Mesothelial cell of epicardium (in vitro differentiated cells): ENCODE measurements at places on chromosomes 3 and 15.

GRCh38 chr15:85646538-85647091 is 148.1 kb downstream of the KLHL25 start:
- no peak for DNase-seq

DNA sequence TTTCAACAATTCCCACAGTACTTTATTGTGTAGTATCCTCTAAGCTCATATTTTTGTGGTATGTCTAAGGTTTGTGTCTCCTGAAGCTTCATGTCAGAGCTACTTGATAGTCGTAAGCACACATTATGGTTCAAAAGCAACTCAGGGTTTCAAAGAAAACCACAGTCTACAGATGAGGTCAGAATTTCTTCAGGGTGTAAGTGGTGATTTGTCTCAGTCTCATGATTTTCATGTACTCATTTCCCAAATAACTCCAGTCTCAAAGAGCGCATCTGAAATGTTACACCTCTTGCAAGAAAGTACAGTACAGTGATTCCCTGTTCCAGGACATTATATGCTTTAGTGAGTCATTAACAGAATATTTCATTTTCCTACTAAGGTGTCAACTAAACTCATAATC is 47.5 kb upstream of the SSR3 start:
- no peak for DNase-seq

DNA sequence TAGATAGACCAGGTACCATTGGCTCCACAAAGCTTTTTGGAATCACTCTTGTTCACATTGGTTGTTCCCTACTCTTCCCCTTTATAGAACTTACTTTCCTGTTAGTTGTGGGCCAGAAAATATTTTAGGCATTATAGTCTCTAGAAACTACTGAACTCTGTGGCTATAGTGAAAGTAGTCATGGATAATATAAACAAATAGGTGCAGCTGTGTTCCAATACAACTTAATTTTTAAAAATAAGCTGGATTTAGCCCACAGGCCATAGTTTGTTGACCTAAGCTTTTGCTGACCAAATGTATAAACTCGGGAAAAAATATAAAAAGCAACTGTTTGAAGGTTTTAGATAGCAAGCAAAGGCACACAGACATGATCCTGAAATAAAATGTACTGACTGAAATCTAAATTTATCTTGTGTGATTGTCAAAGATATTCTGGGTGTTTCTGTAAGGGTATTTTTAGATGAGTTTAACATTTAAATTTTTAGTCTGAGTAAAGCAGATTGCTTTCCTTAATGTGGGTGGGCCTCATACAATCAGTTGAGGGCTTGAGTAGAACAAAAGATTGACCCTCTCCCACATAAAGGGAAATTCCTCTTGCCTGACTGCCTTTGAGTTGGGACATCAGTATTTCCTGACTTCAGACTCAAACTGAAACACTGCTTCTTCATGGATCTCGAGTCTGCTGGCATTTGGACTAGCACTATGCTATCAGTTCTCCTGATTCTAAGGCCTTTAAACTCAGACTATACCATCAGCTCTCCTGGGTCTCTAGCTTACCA is 13.2 kb downstream of the IQCB1 start:
- no peak for DNase-seq

DNA sequence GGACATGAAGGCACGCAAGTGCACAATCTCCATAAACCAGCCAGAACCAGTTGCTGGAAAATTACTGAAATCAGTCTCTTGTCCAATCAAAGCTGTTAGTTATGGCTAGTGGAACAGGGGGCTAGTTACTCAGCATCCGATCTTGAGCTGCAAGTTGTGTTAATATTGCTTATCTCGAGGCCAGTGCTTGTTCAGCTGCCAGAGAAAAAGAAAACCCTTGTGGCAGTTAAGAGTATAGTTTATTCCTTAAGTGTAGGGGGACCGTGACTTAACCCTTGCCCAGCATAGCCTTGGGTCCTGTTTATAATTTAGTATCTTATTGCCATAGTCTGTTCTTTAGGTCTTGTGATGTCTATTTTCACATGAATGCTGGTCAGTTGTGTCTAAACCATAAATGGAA is 268.5 kb downstream of the CD47 start:
- DNase-seq: no peak

DNA sequence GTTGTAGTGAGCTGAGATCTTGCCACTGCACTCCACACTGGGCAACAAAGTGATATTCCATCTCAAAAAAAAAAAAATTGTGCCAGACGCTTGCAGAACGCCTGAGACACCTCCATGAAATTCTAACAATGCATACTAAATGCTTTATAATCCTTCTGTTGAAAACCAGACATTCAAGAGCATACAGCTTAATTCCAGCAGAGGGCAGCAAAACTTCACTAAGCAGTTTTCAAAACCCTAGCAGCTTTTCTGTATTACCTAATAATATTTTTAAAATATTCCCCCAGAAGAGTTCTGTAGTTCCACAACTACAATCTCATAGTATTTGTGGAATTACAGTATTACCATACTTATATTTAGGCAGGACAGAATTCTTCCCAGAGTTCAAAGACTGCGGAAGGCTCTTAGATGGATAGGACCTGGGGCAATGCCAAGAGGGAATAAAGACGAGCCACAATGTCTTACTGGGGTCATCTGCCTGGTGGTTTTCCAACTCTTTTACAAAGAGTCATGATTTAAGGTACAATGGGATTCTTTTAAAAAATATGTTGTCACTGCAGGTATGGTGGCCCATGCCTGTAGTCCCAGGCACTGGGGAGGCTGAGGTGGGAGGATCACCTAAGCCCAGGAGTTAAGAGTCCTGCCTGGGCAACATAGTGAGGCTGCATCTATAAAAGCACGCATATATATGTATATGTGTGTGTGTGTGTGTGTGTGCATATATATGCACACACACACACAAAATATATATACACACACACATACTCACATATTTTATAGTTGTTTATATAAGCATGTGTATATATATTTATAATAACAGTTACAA is 19.6 kb upstream of the TASOR start:
- no peak for DNase-seq

DNA sequence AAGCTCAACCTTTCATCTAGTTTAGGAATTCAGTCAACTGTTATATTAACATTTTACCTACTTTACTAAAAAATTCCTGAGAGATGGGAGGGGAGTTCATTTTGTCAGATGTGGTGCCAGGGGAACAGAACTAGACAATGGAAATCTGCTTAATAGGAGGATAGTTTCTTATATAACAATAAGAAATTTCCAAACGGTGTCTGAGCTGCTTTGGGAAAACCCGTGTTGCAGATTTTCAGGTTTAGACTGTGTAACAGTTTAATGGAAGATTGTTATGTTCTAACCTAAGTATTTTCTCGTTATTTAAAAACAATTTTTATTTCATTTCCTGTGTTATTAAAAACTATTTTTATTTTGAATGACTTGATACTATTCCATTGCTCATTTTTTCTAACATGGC is 19.3 kb downstream of the IQGAP1 start:
- DNase-seq: no peak

DNA sequence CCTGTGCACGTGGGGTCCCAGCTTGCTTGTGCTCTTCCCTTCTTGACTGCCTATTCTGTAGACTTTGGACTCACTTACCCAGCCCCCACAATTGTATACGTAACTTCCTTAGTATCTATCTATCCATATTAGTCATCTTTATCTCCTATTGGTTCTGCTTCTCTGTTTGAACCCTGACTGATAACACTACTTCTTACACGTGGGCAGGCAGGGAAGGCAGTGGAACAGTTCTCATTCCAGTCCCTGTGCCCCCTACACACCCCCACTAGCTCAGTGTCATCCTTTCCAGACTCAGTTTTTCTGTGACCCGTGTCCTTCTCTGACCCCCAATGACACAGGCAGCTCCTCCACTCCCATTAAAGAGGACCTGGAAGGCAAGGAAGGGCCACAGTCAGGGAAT is 74.2 kb upstream of the FBN1 start:
- no peak for DNase-seq

- no peak for DNase-seq
Observed at GRCh38 chr3:184791171-184791570, 20.8 kb upstream of the VPS8 start.

DNA sequence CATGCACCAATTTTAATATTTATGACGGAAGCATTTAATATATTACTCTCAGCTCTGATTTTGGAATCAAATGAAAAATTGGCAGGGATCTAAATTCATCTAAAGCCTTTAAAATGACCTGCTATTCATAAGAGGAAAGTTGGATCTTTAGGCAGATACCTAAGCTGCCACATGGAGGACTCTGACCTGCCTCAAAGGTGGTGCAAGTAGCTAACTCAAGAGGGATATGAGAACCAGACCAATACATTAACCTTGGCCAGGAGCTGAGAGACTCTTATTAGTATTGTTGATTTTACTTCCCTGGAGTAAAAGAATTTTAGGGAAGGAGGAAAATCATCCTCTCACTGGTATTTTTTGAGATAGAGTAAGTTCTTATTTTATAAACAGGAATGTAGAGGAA is 17.7 kb downstream of the ZNF654 start:
- DNase-seq: no peak

DNA sequence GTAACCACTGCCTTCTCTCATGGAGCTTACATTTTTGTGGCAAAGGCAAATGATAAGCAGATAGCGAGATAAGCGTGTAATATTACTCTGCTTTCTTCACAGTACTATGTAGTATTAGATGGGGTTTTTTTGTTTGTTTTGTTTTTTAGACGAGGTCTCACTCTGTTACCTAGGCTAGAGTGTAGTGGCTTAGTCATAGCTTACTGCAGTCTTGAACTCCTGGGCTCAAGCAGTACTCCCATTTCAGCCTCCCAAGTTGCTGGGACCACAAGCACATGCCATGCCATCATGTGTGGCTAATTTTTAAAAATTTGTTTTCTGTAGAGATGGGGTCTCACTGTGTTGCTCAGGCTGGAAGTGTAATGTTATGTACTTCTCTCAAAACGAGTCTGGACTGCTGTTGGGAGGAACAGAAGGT is 22.9 kb downstream of the MBNL1 start:
- no peak for DNase-seq

- DNase-seq: no peak
Observed at GRCh38 chr15:99929266-99929665, 196.0 kb upstream of the LYSMD4 start.

DNA sequence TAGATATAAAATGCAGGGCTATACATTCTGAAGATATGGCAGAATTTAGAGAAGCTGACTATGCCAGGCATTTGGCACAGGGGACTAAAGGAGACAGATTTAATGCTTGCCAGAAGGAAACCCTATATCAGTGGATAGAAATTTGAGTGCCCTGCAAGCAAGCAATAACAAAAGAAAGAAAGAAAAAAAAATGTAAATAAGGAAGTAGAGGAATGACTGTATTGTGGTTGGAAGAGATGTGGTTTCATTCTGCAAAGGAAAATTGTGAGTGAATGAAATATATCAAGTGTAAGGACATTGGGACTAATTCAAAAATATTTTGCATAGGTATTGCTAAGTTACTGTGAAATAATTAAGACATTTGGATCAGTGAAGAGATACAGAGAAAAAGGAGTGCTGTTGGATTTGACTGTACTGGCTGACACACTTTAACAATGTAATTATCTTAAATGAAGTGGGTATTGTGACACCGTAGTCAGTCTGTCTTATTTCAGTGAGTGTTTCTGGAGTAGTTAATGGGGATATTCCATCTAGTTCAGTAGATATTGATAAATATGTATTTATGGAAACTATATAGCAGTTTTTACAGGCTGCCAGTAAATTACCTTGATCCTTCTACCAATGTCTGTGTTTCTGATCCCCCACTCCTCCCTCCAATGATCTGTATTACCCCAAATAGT is 418.2 kb downstream of the CNTN4 start:
- no peak for DNase-seq

DNA sequence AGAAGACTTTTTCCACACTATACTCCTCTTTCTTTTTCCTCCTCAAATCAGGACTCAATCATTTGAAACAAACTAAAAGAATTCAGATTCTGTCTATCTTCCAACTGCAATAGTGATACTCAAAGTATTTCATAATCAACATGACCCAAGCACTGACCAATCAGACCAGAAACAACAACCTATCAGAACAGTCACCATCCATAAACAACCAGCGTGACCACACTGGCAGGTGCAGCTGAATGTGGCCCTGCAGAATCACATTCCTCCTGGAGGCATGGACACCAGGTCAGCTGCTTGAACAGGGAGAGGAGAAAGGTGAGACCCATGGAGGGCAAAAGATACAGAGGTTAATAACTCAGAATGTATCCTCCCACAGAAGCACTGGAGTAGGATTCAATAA is 13.3 kb downstream of the HRG start:
- DNase-seq: no peak

DNA sequence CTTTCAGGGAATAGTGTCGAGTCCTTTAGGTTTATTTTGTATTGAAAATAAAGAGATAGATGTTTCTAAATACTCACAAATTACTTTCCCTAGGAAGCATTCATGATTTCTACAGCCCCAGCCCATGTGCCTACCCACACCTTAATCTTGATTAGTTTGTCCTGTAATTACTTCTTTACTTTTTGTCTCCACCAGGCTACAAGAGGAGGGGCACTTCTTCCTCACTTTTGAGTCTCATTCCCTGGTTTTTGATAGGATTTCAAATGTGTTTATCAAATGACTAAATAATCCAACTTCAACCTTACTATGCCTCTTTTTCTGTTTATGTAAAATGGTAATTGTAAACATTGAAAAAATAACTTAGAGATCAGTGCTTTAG is 1.8 kb downstream of the PXK start:
- no peak for DNase-seq

DNA sequence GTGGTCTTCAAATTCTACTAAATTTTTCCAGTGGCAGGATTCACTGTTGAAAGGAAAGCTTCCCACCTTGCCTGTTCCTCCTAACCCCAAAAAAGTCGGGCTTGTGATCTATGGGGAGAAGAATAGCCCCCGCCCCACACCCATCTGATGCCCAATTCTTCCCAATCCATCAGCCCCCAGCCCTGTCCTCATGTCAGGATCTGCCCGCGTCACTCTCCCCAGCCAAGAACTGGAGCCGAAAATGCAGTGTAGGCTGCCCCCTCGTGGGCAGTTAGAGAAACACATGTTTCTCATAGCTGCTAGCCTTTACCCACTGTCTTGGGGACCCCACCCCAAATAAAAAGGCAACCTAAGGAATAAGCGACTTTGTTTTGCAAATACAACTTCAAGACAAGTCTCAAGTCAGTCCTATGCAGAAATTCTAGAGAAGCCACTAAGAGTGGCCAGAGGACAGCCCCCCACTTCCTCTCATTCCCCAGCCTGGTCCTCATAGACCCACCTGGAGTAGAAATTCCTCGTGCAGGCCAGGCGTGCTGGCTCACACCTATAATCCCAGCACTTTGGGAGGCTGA is 13.0 kb upstream of the CSK start:
- DNase-seq: no peak

GRCh38 chr15:76235186-76235826 is 76.0 kb downstream of the ETFA start:
- DNase-seq: no peak

- DNase-seq: no peak
Observed at GRCh38 chr3:180594631-180595558, 7.1 kb upstream of the TTC14 start.
